Cardiac septum (tissue), 1 donor: ENCODE measurements at places on chromosomes 12 and 14. TPM values are rescaled to one million over a fixed set of nuclear protein-coding genes. Genes with fewer than 3 reads are reported as not detected.

GRCh38 chr12:132056320-132056719, 87.8 kb downstream of the DDX51 start:
- DNase-seq: no peak

DNA sequence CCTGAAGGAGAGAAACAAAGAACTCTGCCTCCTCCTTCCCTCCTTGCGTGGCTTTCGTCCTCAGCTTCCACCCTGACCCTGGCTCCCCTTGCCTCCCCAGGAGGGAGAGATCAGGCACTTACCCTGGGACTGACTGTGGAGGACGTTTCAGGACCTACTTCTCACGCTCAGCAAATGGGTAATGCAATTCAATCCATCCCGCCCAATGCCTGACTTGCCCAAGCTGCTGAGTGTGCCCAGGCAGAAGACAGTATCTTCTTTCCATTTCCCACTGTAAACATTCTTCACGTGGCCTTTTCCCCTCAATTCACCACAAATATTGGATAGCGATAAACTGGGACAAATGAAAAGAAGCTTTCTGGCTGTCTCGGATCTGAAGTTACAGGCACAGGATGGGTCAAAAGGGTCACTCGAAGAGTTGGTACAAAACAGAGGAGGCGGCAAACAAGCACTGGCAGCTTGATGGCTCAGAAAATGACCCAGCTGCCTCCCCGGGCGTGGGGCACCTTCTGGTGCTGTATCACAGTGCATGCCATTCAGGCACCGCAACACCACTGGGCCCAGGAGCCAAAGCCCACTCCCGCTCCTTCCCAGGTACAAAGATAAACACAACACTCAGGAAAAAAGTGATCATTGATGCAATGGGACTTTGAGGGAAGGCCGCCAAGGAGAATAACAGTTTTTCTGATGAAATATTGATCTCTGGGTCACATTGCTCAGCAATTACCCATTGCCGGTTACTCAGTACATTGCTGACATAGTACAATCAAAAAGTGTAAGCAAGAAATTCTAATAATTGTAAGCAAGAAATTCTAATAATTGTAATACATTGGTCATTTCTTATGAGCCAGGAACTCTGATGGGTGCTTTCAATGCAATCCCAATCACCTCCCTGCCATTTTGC, 65.8 kb downstream of the TRIM9 start:
- DNase-seq: no peak

DNA sequence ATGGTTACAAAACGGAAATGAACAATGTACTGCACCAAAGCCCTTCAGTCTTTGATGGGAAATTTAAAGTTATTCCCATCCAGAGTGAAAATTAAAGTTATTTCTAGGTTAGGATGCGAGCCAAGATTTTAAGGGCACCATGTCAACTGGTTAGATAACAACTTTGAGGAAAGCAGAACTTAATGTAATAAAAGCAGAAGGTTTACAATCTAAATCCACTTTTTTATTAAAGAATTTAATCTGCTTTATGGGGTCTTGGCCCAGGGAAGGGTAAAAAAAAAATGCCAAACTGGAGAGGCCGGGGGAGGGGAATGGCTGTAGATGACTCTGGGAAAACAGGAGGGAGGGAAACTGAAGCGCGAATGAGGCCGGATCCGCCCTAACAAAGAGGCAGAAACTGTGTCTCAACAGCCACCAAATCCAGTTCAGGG, 108.2 kb upstream of the ATF7IP start:
- DNase-seq: no peak

- no peak for DNase-seq
Observed at GRCh38 chr12:128312661-128313060, 45.7 kb downstream of the TMEM132C start.

DNA sequence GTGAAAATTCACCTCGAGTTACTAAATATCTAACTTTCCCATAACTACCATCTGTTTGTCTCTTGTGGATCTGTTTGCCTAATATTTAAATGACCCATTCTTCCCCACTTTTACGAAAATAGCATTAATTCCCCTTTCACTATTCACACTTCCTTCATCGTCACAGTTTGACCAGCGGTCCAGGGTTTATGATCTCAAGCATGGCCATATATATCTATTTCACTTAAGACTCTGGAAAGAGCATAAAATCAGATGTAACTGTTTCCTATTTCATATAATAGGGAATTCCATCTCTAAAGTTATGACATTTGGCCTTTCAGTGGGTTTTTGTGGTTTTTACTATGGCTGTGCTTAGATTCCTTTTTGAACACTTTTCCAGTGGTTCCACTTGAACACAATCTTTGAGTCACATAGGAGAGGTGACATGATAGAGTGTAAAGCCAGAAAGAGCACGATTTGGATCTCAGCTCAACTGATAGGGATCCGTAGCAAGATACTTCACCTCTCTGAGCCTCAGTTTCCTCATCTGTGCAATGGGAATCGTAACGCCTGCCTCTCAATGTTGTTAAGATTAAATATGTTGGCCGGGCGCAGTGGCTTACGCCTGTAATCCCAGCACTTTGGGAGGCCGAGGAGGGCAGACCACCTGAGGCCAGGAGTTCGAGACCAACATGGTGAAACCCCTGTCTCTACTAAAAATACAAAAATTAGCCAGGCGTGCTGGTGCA, 754 bp upstream of the BCL2L14 start:
- DNase-seq: no peak

- no peak for DNase-seq
Observed at GRCh38 chr14:99252443-99252939, 19.5 kb downstream of the BCL11B start.

DNA sequence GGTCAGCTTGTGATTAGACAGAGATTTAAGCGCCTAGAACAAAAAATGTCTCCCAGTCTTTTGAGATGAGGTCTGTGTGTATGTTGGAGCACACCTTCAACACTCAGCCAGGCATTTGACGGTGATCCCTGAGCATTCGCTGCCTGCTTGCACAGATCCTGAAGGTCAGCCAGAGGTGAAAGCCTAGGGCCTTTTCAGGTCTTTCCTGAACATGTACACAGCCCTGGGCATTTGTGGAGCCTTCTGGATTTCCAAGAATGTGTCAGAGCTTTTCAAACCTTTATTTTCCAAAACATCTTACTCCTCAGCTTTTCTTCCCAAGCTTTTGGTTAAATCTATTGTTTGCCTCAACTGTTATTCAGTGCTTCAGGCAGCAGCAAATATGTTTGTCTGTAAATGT, 59.1 kb upstream of the AMN start:
- DNase-seq: no peak

DNA sequence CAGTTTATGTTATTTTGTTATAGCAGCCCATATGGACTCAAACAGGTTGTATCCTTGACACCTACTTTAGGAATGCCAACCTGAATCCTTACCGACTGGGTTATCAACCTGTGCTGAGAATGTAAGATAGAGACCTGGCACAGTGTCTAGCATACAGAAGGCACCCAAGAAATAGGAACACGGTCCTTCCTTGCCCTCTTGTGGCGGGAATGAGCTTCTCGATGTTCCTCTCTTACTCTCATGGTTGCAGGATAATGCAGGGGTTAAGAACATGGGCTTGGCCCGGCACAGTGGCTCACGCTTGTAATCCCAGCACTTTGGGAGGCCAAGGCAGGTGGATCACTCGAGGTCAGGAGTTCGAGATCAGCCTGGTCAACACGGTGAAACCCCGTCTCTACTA, 6.5 kb downstream of the C12orf43 start:
- no peak for DNase-seq

GRCh38 chr14:37185670-37186069, 12.1 kb upstream of the MIPOL1 start:
- no peak for DNase-seq

Gene NKX2-1
- total RNA-seq: not detected

Gene PTHLH
- total RNA-seq: 1.9 TPM

Gene ACIN1
- total RNA-seq: 72.4 TPM

Gene PLBD1
- total RNA-seq: 33.8 TPM

Gene TPH2
- not detected for total RNA-seq

Gene FBXO34
- total RNA-seq: 17.4 TPM

Gene LBHD2
- not detected for total RNA-seq

Gene NELL2
- 1.3 TPM for total RNA-seq
